ENCODE measurements at places on chromosomes 4 and X.
A peak's percentile ranks its signal among the peaks of the same experiment; 100 is the strongest.

DNA sequence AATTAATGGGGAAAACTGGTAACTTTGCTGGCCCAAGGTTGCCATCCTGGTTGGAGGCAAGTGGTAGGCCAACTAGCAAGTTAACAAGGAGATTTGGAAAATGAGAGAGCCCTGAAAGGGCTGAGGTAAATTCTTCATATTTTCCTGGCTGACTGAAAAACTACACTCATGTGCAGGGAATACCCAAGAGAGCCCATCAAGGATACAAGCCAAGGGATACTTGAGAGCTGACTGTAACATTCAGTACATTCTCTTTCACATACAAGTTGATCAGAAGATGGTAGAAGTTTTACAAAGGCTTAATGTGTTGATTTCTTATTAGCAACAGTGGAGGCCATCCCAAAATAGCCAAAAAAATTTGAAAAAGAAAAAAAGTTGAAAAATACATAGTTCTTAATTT is 33.3 kb downstream of the IL2 start:
- no peak for DNase-seq

DNA sequence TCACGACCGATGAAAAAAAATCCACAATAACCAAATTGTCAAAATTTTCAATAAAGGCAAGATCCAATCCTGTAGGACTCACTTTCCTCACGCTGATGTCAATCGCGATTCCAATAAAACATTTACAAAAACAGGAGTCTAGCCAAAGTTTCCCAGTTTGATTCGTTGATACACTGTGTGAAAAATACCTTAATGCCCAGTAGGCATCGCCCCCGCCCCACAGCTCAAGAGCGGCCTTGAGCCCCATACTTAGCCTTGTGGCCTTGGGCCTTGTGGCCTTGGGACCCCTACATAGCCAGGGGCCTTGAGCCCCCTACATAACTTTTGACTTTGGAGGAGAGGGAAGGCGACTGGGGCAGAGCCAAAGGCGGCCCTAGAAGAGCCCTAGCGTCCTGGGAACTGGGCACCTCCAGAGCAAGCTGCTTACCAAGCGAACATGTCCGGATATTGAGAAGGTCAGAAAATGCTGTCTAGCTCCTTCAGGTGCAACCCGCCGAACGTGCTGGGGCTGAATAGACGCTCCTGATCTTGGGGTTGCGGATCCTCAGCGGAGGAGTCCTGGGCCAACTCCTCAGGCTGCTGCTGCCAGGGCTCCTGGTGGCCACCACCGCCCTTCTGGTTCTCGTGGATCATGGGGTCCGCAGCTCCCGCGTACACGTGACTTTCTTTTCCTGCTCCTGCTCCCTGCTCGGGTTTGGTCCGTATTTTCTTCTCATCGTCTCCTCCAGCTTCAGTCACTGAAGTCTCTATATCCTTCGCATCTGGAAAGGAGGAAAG is 62.9 kb downstream of the RHOXF2B start:
- DNase-seq: no peak

DNA sequence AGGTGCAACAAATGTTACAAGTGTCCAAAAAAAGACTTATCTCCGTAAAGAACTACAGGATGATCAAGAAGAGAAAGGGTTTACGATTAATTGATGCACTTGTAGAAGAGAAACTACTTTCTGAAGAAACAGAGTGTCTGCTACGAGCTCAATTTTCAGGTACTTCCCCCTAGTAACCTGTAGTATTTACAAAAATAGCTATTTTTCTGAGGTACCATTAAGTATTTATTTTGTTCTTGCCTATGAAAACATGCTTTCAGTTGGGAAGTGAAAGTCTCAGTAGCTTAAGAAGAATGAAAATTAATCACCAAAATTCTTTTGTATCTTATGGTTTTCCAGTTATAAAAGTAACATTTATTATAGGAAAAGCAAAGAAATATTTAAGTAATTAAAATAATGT is 5.9 kb downstream of the THAP9 start:
- DNase-seq: no peak

DNA sequence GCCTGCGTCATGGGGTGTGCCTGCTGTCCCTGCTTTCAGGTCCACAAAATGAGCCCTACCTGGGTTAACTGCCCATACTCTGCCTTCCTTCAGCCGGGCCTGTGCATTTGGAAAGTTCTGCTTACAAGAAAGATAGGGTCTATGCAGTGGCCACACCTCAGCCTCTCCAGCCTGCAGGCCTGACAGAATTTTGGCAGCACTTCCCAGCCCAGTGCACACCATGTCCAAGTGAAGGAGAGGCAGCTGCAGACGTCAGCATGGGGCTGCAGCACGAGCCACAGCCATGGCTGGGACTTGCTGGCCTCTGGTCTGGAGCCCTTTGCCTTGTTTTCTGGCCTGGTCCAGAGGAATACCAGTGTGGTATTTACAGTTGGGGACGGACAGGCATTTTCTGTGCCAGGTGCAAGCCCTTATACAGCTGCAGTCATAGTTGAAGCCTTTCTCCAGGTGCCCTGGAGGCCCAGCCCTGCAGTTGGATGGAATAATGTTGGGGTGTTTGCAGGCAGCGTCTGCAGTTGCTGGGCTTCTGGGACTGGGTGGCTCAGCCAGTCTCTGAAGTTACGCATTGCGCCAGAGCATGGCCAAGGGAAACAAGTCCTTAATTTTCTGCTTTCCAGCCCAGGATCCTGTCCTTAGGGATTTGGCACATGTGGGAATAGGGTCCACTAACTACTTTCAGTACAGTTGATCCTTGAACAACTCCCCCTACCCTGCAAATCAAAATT is 26.2 kb downstream of the JADE1 start:
- DNase-seq: no peak

- no peak for DNase-seq
Observed at GRCh38 chr4:11702886-11703557, 274.3 kb upstream of the HS3ST1 start.

- DNase-seq: no peak
Observed at GRCh38 chrX:140944710-140945109, 57.7 kb upstream of the SPANXB1 start.

DNA sequence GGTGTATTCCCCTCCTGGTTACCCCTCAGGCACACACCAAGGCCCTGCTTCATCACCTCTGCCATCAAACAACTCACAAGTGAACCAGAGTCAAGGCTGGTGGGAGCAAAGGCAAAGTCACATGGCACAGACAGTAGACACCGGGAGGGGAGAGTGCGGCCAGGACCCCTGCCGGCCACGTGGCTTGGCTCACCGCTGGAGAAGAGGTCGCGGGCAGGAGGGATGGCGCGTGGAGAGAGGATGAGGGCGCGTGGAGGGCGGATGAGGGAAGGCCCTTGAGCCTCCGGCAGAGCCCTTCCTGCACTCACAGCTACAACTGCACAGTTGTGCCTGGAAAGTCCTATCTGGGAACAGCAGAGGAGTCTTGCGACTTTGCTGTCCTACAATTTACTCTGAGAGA is 104.2 kb upstream of the ADRA2C start:
- DNase-seq: no peak

GRCh38 chr4:26081795-26082498 is 167.9 kb downstream of the SMIM20 start:
- no peak for DNase-seq

DNA sequence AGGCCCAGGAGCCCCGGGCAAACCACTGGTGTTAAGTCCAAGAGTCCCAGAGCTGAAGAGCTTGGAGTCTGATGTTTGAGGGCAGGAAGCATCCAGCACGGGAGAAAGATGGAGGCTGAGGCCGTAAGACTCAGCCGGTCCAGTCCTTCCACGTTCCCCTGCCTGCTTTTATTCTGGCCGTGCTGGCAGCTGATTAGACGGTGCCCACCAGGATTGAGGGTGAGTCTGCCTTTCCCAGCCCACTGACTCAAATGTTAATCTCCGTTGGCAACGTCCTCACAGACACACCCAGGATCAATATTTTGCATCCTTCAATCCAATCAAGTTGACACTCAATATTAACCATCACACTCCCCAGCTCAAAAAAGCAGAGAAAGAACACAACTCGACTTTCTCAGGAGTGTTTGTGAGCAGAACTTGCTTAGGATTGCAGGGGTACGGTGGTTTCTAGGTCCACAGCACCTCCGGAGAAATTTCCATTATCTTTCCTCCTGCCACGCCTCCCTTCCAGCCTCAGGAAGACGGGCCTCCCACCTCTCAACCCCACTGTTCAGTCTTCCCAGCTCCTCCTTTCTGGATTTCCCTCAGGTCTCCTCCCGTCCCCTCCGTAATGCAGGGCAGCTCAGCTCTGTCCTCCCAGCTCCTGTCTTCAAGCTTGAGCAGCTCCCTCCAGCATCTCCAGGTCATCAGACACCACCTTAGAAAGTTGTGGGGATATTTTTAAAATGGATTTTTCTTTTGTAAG is 13.3 kb upstream of the TMEM271 start:
- DNase-seq: no peak

DNA sequence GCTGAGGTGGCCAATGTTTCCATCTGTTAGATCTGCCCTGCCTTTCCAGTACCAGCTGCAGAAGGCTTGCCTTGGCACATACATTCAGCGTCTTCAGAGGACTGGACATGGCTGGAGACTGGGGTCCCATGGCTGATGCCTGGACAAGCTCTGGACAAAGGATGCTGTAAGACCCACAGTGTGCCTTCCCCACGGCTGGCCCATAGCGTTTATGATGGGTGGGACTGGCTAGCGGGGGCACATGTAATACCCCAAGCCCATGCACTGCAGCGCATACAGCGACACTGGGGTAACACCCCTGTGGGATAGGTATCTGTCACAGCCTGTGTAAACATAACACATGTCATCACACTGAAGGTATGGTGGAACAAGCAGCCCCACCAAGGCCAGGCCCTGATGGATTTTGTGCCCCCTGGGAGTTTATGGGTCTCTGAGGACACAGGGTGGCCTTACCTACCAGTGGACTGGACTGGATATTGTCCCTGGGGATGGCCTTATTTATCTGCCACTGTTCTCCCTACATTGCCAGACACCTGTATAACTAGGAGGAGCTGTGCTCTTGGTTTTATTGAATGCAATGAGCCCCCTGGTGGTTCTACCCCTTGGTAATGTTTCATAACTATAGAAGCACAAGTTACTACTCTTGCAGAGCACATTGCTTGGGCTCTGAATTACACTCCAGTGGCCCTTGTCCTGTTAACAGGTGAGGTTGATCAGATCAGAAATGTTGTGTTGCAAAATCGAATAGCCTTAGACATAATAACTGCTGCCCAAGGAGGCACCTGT is 34.3 kb upstream of the TACR3 start:
- no peak for DNase-seq

DNA sequence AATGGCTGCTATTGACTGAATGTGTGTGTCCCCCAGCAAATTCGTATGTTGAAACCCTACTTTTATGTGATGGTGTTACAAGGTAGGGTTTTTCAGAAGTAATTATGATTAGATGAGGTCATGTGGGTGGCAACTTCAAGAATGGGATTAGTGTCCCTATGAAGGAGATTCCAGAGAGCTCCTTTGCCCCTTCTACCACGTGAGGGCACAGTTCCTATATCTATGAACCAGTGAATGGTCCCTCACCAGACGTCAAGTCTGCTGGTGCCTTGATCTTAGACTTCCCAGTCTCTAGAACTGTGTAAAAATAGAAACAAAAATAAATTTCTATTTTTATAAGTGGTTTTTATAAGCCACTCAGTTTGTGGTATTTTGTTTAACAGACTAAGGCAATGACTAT is 1137.6 kb upstream of the IGFBP7 start:
- no peak for DNase-seq

GRCh38 chr4:48267574-48267973 is 2.1 kb downstream of the TEC start:
- DNase-seq: no peak

GRCh38 chrX:153412746-153413720 is 1.8 kb downstream of the ZFP92 start:
- no peak for DNase-seq

- DNase-seq: no peak
Observed at GRCh38 chrX:9832811-9833210, 46.6 kb downstream of the SHROOM2 start.

DNA sequence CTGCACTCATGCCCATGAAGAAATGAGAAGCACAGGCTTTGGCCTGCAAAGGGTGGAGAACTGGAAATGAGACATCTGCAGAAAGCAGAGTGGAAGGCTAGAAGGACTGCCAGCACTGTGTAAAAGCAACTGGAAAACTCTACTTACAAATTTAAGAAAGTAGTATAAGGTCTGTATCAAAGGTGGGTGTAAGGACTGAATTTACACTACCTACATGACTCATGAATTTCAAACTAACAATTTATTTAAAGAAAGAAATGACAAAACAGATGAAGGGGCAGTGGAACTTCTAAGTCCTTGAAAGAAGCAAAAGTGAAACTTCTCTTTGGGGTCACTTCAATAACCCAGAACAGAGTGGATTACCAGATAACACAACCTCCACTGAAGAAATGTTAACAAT is 71.2 kb downstream of the SLC10A7 start:
- DNase-seq: no peak

DNA sequence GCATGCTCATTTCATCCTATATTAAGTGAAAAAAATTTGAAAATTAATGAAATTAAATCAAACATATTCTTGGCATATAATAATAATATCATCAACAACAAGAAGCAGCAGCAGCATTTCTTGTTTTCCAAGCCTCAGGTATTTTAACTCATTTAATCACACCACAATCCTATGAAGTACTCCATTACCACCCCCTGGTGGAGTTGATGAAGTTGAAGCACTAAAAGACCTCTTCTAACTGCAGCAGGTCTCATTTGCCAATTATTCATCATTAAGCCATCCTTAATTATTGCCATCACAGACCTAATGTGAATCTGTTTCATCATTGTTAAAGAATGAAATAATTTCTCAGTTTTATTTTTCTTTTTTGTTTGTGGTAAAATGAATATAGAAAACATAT is 801.4 kb upstream of the GRID2 start:
- no peak for DNase-seq

DNA sequence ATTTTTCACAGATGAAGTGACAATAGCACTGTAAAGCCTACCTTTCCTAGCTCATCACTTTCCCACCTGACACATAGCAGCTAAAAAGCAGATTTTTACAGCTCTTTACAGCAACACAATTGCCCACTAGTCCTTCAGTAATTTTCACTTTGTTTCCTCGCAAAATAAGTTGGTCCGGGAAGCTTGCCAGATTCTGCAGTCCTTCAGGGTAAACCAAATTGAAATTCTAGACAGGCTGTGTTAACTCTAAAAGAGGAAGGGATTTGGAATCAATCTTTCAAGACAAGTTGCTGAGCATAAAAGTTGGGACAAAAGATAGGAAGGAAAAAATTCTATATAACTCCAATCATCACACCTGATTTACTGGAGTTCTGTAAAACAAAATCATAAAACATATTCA is 8.7 kb downstream of the C1QTNF7 start:
- no peak for DNase-seq

GRCh38 chrX:153032397-153033118 is 23.7 kb upstream of the PNMA3 start:
- DNase-seq: peak; percentile 77

DNA sequence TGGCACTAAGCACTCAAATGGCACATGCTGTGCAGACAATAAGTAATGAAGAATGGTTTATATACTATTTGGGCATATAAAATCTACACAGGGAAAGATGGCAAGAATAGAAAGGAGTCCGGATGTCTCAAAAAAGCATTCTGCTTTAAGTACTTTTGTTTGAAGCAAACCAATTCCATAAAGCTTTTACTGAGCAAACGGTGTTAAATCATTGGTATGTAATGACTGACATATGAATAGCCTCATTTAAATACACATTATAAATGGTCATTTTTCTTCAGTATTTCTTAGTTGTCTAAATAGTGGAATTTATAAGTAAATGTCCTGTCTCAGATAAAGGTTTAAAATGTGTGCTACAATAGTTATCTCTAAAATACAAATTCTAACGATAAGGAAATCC is 6.0 kb downstream of the FBXO8 start:
- DNase-seq: no peak

GRCh38 chr4:48752726-48753125 is 27.4 kb downstream of the FRYL start:
- no peak for DNase-seq

GRCh38 chrX:13750204-13750603 is 15.7 kb downstream of the OFD1 start:
- no peak for DNase-seq
